Ovary (tissue), 10 donors: ENCODE measurements at places on chromosomes 11 and 22. TPM values are rescaled to one million over a fixed set of nuclear protein-coding genes. Genes with fewer than 3 reads are reported as not detected.

- DNase-seq = peak; percentile 60
These were observed 1.9 kb downstream of the CD151 start for GRCh38 chr11:834371-835316.

DNA sequence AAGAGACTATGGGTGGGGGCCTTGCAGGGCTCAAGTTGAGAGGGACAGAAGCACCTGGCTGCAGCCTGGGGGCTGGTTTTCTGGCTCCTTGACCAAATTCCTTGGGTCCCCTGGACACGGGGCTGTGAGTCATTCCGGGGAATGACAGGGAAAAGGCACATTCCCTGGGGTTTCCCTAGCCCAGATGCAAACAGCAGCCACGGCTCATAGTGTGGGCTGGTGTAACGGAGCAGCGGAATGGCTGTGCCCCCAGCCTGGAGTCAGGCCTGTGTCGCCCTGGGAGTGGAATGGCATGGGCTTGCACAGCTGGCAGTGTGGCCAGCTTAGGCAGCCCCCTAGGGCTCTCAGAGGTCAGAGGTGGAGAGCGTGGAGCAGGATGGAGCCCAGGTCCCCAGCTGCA lies 77.6 kb upstream of the KCNQ1OT1 start:
- no peak for DNase-seq

MUC5AC gene
- not detected for polyA plus RNA-seq

B4GALNT4 gene
- 58.1 TPM for polyA plus RNA-seq

TRIM44 gene
- polyA plus RNA-seq = 9.9 TPM
